T1000 (cell line): ENCODE measurements at places on chromosomes 6 and 20.

DNA sequence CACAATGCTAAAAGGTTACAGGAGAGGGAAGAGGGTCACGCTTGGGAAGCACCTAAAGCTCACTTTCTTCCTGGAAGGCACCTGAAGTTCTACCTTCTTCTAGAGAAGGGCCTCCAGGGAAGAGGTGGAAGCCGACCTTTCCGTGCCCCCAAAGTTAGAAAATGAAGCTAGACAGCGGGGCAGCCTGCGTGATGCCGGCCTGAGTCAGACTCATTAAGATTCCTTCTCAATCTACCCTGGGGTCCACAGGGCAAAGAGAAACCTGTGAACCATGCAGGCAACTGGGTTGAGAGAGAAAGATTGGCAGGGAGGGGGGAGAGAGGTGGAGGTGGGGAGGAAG, 54.8 kb upstream of the CCDC167 start:
- no peak for DNase-seq

GRCh38 chr6:128525406-128525805, 5.0 kb upstream of the PTPRK start:
- no peak for DNase-seq

- DNase-seq, result no peak
These were observed 3.3 kb upstream of the SLC35B2 start for GRCh38 chr6:44260451-44261297.

DNA sequence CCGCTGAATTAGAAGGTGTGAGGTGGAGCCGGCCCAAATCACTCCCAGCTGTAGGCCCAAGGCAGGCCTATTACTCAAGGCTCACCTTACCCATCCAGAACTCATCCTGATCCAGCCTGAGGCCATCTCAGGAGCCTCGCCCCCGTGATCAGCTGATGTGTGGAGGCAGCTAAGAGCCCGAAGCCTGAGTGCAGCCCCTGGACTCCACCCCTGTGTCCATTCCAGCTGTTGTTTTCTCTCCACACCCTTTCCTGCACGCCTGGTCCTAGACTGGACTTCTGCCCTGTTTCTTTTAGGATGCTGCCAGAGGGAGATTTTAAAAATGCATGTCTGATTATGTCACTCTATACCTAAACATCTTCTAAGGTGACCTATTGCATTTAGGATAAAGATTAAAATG, 124.7 kb upstream of the SUPT3H start:
- no peak for DNase-seq
